Right renal pelvis (tissue), 4 donors: ENCODE measurements at places on chromosomes 3 and 15.

DNA sequence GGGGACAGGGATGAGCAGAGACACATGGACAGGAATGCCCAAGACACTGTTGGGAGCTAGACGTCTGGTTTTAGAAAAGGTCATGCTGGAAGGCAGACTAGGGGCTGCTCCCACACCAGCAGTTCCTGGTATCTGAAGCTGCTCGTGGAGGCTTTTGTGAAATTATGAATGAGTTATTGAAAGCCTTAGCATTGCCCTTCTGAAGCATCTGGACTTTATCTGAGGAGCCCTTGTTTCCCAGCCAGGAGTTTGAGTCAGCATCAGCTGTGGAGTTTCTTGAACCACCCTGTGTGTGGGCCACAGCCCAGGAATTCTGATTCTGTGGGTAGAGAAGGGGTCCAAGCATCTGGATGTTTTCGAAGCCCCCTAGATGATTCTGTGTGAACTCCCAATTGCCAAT lies 258.7 kb downstream of the SLCO3A1 start:
- no peak for DNase-seq

- DNase-seq, result no peak
These were observed 64.4 kb upstream of the FLNB start for GRCh38 chr3:57943525-57944495.

GRCh38 chr3:7385635-7386034 lies 524.7 kb downstream of the GRM7 start:
- DNase-seq, result no peak

- DNase-seq, result no peak
These were observed 26.8 kb upstream of the OCA2 start for GRCh38 chr15:28125673-28126651.

- no peak for DNase-seq
These were observed 3.2 kb upstream of the SLC7A14 start for GRCh38 chr3:170589113-170589512.

GRCh38 chr3:142863010-142863817 lies 25.7 kb downstream of the PCOLCE2 start:
- no peak for DNase-seq

DNA sequence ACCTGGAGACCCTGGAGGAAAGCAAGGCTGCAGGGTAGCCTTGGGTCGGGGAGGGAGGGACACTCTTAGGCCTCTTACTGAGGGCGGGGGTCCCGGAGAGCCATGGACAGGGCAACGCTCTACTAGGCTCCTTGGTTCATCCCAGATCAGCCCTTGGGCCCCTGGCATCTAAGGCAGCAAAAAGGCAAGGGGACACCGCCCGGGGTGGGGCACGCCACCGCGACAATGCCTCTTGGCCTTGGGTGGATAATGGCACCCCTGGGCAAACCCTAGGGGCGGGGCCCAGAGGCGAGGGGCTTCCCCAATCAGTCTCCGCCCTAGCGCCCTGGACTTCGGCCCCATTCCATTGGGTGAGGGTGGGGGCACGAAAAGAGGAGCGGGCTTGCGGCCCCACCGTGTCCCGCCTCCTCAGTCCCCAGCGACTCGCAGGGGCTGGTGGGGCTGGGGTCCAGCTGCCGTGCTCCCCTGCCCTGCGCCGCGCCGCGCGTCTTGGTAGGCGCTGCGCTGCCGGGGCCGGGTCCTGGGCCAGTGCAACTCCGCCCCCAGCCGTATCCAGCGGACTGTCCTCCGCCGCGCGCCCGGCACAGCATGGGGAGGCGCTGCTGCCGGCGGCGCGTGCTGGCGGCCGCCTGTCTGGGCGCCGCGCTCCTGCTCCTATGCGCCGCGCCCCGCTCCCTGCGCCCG lies at the start of gene CHST13:
CHST13 (plus strand) TSS at position 411 of the 684 bp plus-strand sequence; CDS start at position 589, 178 bp downstream.
- peak; percentile 28 for DNase-seq

DNA sequence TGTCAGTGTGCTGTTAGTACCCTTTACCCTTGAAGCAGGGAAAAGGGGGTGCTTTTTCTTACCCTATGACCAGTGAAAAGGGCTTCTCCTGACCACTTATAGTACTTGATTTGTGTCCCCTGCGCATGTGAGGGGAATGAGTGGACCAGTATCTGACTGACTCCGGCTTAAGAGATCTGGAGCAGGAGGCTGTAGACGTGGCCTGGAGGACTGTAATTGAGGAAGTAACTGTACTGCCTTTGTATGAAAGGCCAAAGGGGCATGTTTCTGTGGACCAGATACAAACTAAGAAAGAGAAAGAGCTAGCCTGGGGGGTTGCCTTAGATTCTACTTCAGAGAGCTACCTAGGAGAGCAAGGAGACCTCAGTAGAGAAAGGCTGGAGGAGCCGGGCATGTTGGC lies 89.9 kb upstream of the TBL1XR1 start:
- DNase-seq, result no peak

DNA sequence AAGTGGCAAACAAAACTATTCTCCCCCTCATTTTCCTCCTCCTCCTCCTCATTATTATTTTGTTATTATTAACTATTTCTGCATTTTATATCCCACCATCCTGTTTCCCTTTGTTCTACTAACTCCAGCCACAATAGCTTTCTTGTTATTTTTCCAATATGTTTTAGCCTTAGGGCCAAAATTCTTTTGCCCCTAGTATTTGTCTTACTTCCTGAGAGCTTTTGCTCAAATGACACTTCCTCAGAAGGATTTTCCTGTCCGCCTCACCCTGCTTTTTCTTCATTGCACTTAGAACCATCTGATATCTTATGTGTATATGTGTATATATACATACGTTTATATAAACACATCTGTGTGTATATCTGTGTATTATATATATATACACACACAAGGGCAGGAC lies 32.7 kb upstream of the NUDT16 start:
- DNase-seq, result no peak

- no peak for DNase-seq
These were observed 56.3 kb upstream of the PSMD6 start for GRCh38 chr3:64079369-64080150.

DNA sequence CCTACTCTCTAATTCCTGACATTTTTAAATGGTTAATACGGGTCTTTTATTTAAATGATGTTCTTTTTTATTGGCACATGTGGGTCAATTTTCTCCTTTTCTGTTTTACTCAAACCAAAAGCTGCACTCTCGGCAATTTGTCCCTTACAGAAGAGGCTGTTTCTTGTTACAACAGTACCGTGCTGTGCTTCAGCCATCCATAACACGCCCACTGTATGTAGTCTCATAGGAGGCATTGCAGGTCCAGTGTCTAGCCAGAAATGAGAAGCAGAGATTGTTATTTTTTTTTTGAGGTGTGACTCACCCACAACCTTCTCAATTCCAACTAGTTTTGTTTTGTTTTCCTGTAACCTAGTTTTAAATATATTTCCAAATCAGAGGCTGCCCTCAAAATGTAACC lies 164.6 kb downstream of the GMNC start:
- no peak for DNase-seq

DNA sequence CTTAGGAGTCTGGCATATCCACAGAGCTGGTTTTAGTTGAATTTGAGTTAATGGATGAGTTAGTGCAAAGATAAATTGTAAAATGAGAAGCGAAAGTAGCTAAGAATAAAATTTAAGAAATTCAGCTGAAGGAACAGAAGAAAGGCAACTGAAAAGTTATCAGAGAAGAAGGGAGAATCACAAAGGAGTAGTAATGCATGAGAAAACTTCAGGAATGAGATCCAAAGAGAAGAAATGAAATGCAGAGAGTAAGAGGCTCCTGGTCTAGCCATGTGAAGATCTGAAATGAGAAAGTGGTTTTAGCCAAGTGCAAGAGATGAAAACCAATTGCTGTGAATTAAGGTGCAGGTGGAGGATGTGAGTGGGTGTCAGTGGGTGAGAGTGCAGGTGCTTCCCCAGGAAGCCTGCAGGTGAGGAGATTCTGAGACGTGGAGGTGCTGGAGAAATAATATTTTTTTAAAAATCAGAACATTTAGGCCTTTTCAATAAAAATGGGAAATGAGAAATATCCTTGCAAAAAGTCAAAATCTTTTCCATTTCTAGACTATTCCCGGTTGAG lies 18.5 kb downstream of the KBTBD8 start:
- DNase-seq, result no peak

GRCh38 chr3:21237638-21238037 lies 513.4 kb downstream of the ZNF385D start:
- DNase-seq, result no peak

GRCh38 chr3:97102641-97103040 lies 288.2 kb downstream of the EPHA6 start:
- no peak for DNase-seq

DNA sequence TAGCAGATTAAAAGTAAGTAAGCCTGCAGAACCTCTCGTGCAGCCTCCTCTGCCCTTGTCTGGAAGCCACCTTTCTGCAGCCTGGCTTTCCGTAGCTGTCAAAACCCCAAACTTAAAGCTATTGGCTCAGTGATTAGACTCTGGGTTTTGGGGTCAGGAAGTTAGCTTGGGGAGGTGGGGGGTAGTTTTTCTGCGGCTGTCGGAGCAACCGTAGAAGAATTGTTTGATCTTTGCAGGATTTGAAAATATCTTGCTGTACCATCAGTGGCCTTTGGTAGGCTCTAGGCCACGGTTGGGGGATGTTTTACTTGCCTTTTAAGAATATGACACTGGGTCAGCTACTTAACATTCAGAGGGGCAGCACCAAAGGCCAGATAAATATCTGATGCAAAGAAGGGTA lies 88.4 kb upstream of the RASGRP1 start:
- no peak for DNase-seq

DNA sequence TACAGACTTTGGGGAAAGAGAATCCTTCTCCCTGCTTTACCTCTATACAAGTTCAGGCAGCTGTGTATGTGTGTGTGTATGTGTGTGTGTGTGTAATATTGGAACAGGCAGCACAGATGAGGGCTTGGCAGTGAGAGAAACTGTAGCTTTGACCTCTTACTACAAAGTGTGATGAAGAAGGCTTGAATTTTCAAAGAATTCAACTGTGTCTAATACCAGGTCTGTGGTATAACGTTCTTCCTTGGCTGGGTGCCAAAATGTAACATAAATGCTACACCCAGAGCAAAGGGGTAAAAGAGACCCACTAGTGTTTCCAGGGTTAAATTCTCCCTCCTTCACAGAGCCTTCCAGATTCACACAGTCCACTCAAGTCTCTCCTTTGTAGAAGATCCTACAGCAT lies 51.1 kb downstream of the CHST2 start:
- DNase-seq, result no peak

DNA sequence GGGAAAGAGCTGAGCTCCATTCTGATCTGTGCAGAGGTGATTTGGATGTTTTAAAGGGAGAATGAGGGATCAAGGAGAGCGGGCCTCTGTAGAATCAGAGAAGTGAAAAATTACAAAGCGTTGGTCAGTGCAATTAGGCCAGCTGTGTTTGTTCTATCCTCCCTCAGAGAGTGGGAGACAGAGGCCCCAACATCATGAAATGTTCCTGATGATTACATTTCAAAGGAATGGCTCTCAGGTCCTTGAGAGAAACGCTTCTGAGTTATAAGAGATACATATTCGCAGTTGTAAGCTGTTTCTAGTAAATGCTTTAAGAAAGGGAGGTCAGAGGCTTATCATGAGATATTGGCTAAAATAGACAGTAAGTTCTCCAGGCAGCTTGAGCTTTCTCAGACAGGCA lies 15.7 kb upstream of the CAND2 start:
- no peak for DNase-seq

DNA sequence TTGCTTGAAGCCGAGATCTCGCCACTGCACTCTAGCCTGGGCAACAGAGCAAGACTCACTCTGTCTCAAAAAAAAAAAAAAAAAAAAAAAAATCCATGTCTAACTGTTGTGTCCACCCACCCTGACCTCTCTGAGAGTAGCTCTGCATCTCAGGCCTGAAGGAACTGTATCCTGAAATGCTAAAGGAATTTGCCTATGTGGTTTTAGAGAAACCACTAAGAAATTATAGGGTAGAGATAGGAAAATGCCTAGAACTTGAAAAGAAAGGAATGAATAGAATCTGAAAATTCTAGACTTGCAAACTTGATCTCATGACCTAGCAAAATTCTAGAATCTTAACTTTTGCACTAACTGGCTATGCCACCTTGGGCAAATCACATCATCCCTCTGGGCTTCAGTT lies 217.5 kb upstream of the ROPN1 start:
- DNase-seq, result no peak

- DNase-seq, result no peak
These were observed 7.3 kb upstream of the LEKR1 start for GRCh38 chr3:156818890-156819289.

GRCh38 chr3:43246976-43247375 lies 39.4 kb upstream of the SNRK start:
- no peak for DNase-seq

GRCh38 chr3:119311081-119311925 lies 17.1 kb downstream of the ARHGAP31 start:
- no peak for DNase-seq

- no peak for DNase-seq
These were observed 12.1 kb downstream of the IQGAP1 start for GRCh38 chr15:90400005-90400758.

DNA sequence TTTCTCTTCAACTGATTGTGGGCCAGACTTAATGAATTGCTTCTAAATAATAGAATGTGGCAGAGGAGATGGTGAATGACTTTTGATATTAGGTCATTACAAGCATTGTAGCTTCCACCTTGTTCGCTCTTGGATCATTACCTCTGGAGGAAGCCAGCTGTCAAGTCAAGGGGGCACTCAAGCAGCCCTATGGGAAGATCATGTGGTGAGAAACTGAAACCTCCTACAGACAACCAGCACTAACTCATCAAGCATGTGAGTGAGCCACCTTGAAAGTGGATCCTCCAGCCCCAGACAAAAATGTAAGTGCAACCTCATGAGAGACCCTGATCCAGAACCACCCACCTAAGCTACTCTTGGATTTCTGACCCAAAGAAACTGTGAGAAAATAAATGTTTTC lies 109.8 kb upstream of the TBC1D5 start:
- DNase-seq, result no peak

GRCh38 chr15:67358391-67358790 lies 103.8 kb downstream of the IQCH start:
- no peak for DNase-seq

DNA sequence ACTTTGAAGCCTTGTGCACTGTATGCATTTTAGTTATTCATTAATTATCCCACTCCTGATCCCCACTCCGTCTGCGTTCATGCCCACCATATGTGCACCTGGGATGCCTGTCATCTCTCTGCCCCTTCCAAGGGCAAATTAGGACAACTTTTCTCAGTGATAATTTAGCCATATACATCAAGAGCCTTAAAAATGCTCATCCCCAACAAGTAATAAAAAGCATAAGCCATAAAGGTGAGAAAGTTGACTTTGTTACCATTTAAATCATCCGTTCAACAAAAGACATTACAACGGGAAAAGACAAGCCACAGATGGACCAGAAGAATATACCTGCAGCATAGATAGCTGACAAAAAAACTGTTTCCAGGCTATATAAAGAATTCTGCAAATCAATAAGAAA lies 131.4 kb upstream of the LINGO1 start:
- DNase-seq, result no peak

GRCh38 chr3:141411251-141411771 lies 43.0 kb downstream of the ZBTB38 start:
- no peak for DNase-seq

GRCh38 chr15:52615302-52615701 lies 46.5 kb upstream of the ARPP19 start:
- DNase-seq, result no peak
